ENCODE measurements at places on chromosomes 2 and 18.

GRCh38 chr2:112870841-112871835 lies 34.6 kb upstream of the IL1B start:
- DNase-seq = no peak

DNA sequence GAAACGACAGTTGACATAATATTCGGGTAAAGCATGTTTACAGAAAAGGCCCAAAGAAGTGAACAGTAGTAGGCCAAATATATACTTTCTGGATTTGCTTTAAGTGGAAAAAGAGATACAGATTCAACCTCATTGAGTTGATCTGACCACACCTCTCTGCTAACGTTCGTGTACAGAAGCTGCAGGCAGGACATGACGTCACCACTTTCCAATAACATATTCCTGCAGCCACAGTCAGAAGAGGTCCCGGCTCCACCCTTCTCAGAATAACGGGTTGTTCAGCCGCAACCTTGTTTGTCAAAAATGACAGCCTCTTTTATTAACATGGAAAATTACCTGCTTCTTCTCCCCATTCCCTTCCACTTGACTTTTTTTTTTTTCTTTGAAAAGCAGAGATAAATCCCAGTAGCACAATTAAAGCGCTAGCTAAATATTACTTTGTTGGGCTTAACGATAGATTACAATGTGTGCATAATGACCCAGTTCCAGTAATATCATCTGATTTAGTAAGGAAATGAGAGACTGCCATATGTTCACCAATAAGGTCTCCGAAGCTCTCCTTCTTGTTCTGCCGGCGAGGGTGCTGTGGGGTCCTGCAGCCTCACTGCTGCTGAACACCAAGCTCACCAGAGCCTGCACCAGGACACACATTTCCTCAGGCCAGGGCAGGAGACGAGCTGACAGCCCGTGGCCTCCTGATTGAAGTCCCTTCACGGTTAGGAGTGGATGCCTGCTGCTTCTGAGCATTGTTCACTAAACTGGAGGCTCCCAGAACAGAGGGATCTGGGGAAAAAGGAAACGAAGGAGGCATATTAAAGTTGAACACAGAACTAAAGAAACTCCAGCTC lies 451.0 kb upstream of the SALL3 start:
- no peak for DNase-seq

DNA sequence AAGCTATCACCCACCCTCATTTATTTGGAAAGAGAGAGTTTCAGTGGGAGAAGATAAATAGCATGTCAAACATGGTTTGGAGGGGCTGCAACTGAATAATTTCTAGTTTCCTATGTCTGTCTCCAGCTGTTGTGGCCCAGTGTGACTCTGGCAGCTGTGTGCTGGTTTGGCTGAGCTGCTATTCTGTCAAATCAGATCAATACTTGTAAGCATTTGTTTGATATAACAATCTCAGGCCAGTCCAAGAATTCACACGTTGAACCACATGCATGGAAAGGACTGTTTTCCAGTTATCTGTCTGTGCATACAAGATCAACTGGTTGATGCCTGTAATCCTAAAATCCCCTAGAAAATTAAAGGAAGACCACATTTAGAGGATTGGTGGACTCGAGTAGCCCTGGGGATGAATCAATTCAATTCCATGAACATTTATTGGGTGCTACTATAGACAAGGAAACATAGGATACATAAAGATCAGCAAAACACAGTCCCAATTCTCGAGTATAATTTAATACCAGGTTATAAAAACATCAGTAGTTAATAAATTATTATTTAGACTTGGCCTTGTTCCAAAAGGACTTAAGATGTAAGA lies 209.0 kb upstream of the PARD3B start:
- DNase-seq = no peak

DNA sequence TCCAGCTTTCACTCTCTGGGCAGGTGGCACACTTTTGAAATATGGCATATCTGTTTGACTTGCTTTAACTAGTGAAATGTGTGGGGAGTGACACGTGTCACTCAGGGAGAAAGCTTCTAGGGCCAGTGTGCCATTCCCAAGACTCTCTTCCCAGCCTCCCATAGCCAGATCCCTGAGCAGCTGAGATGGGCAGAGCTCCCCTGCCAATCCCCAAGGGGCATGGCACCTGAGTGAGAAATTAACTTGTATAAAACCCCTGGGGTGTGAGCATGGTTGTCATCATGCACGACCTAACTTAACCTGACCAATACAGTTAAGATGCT lies 39.0 kb upstream of the MARCO start:
- DNase-seq = no peak

- DNase-seq = no peak
Observed at GRCh38 chr2:235149736-235150135, 197.9 kb downstream of the SH3BP4 start.

GRCh38 chr2:98399140-98399539 lies 45.5 kb upstream of the INPP4A start:
- no peak for DNase-seq

DNA sequence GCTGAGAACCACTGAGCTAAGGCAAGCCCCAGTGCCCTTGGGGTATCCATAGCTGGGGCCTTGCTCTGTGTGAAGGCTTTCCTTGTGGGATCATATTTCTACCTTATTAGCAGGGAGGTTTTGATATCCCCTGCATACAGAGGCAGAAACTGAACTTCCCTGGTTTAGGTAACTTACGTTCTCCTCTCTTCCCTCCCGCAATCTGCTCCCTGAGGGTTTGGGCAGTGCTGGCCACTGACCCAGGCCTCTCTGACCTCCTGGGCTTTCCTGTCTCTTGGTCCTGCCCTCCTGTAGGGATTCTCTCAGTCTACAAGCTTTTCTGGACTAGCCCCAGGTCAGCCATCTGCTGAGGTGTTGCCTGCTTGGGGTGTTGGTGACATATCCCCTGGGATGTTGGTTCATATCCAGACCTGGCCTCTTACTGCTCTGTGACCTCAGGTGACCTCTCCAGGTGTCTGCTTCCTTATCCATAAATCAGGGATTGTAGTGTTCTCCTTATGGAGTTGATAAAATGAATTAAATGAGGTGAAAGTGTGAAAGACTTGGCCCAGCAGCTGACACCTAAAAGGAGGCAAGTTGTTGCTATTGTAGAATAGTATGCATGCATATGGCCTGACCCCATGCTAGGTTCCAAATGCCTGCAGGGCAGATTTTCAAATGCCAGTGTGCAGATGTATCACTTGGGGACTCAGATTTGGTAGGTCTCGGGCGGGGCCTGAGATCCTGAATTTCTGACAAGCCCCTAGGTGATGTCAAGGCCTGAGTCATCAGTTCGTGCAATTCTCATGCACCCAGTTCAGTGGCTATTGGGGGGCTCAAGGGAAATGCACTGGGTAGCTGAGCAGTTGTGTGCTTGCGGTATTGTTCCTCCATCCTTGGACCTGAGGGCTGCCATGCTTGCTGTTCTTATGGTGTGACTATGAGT lies 106.6 kb downstream of the FHOD3 start:
- DNase-seq = no peak

GRCh38 chr18:46393230-46393629 lies 263.8 kb downstream of the LOXHD1 start:
- no peak for DNase-seq
